ENCODE measurements at places on chromosomes 1 and 21.
A peak's percentile ranks its signal among the peaks of the same experiment; 100 is the strongest.

- DNase-seq: peak; percentile 12
Observed at GRCh38 chr1:116409751-116410191, 36.7 kb downstream of the ATP1A1 start.

DNA sequence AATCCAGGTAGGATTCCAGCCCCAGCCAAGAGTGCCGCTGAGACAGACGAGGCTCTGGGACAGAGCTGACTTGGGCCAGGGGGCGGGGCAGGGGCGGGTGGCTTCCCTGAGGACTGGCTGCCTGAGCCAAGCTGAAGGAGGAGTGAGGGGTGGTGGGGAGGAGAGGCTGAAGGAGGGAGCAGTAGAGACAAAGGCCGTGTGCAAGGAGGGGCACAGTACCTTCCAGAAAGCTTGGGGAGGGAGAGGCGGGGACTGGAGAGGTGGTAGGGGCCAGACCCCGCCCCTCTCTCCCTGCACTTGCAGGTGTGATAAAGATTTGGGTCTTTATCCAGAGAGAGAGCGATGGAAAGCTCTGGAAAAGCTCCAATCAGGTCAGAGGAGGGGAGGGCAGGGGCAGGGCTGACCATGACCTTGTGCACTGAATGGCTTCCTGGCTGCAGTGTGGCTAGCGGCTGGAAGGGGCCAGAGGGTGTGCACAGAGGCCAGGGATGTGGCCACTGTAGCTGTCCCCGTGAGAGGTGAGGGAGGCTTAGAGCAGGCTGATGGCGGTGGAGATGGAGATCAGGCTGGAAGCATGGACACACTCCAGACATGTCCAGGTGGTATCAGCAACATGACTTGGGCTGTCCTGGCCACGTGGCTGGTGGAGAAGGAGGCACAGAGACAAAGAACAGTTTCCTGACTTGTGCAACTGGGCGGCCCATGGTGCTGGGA is 6.7 kb upstream of the EPHA8 start:
- no peak for DNase-seq

DNA sequence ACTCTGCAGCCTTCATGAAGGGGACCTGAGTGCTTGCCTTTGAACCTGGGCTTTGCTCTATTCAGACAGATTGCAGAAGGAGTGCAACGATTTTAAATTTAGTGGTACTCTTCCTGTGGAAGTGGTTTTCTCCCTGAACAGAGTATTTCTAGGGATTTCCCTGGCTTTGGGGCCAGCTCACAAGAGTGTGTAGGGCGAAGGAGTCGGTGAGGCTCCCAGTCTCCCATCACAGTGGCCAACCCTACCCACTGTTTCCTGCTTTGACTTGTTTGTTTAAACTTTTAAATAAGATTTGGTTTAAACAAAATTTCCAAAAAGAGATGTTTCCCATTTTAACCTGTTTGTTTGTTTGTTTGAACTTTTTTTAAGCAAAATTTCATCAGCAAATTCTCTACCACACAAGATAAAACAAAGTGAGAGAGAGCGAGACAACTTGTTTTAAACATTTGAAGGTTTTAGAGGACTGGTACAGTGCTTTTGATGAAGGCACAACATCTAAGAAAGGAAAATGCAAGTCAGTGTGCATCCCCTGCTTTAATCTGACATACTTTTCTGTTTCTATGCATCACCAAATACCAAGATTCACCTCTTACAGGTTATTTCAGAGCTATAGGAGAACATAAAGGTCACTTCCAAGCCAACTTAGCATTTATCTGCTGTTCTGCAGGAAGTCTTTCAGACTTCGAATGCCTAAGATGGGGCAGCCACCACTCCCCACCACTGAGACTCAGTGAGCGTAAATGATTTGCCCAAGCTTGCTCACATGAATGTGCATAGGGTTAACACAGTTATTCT is 6.6 kb downstream of the SELP start:
- no peak for DNase-seq

DNA sequence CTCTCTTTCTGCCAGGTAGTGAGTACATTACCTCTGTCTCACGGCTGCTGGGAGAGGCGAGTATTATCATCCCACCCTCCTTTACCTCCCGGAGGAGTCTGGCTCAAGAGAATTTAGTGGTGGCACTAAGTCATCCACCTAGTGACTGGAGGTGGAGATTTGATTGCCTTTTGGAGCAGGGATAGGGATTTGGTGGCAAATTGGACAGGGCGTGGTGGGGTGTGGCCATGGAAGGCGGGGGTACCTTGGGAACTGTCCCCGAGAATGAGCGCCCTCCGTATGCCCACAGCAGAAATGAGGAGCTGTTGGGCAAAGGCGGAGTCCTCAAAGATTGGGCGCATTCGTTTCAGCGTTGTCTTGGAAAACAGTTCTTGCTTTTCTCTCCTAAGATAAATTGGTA is 32.1 kb upstream of the HMGN1 start:
- no peak for DNase-seq

- DNase-seq: peak; percentile 52
Observed at GRCh38 chr1:204837440-204838084, 33.1 kb upstream of the NFASC start.

DNA sequence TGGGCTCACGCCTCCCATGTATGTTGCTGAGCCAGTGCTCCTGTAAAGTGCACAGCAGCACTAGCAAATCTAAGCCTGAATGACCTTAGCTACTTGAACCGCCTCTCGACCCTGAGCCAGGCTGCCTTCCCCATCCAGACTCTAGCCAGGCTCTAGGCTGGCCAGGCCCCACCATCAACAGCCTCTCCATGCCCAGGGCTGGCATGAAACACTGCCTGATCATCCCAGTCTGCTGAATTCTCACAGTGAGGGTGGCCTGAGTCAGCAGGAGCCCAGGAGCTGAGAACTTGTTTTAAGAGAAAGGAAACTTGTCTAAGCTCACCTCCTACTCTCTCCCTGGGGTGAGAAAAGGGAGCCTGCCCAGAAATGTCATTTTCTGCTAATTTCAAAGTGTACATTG is 733.3 kb downstream of the PTPRU start:
- no peak for DNase-seq

All from IMR-90 (cell line).